ENCODE measurements at places on chromosomes 6 and 20.

GRCh38 chr6:47258724-47259347 lies 50.9 kb downstream of the TNFRSF21 start:
- no peak for DNase-seq

- no peak for DNase-seq
These were observed 131.2 kb downstream of the PLEKHG1 start for GRCh38 chr6:150730801-150731457.

GRCh38 chr20:37816003-37816402 lies 86.9 kb upstream of the VSTM2L start:
- no peak for DNase-seq

GRCh38 chr6:168541307-168541706 lies 100.3 kb downstream of the SMOC2 start:
- no peak for DNase-seq

DNA sequence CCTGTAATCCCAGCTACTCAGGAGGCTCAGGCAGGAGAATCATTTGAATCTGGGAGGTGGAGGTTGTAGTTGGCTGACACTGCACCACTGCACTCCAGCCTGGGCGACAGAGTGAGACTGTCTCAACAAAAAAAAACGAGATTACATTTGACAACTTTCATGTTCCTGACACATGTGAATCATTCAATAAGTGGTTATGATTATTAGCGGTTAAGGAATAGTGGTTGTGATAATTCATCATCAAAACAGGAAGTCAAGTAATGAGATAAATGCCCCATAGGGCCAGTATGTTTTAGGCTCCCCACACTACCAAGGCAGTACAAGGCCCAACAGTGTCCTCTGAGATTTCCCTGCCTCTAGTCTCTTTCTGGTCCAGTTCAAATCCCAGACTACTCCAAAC lies 2.5 kb downstream of the HDDC2 start:
- DNase-seq = no peak

DNA sequence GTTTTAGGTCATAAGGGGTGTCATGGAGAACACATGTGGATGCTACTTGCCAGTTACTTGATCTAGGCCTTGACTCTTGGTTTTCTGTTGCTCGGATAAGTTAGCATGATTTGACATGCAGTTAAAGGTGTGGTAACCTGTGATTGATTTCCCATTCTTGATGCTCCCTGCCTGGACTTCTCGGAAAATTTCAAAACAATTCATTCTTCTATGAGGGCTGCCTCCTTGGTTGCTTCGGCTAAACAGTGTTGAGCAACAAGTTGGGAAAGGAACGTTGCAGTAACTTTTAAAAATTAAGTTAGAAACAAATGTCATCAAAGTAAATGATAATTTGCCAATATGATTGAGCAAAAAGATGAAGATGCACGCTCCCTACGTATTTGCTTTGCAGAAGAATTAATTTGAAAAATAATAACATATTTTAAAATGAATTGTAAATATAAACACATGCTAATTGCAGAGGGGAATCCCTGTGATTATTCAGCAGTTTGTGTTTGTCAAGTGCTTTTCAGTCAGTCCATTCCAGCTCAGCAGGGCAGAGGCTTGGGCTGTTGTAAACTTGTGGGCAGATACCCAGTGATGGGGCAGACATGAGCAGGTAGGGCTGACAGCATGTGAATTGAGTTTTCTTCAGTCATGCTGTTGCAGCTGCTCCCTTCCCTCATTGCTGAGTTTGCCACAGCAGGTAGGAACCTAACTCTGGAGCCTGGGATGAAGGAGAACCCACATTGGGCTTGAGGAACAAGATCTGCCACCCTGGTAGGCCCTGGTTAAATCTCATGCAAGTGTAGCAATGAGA lies 110.2 kb downstream of the ESR1 start:
- DNase-seq = no peak

- no peak for DNase-seq
These were observed 102.9 kb downstream of the SOBP start for GRCh38 chr6:107592806-107593205.

DNA sequence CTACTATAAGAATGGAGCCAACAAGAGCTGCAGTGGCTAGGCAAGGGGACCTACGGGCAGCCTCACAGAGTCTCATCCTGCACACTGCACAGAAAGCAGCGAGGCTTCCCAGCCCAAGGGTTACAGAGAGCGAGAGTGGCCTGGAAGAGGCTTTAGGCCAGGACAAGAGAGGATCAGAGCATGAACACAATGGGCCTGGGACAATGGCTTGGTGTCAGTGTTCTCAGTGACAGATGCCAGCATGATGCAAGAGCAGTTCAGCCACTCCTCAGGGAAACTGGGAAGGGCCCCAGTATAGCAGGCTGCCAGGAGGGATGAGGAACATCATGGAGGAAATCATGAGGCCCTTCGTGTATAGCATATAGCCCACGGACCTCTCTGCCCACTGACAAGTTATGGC lies 108.0 kb downstream of the NUS1 start:
- no peak for DNase-seq

DNA sequence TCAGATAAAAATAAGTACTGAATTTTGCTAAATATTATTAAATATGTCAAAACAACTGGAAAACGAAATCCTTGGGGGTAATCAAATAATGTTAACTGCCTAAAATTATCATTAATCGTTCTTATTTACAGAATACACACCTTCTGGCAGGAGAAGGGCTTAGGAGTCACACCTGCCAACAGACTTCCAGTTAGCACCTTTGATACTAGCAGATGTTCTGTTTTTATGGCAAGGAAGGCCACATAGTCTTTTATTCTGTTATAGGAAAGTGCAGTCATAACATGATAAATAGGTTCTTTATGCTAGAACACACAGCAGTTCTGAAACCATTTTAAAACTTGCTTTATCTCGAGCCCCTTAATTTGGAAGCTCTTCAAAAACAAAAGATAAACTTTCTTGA lies 464.1 kb downstream of the UTRN start:
- DNase-seq = no peak

- DNase-seq = no peak
These were observed 40.3 kb upstream of the AHI1 start for GRCh38 chr6:135537741-135538301.
